ENCODE measurements at places on chromosomes 11 and 22.

GRCh38 chr11:69351460-69351859, 57.5 kb downstream of the MYEOV start:
- no peak for DNase-seq

GRCh38 chr11:89493431-89493830, 2.3 kb upstream of the NOX4 start:
- no peak for DNase-seq

DNA sequence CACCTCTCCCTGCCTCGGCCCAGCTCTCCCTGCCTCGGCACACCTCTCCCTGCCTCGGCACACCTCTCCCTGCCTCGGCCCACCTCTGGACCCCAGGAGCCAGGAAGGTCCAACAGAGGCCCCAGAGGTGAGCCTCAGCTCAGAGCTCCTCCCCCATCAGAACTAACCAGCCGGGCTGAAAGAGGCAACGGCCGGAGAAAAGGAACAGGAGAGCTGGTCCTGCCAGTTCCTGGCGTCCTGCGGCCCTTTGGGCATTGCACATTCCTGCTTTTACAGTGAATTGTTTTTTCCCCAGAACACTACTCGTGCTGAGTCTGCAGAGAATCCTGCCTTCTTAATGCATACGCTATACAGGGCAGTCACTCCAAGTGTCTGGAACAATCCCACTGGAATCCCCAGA, 45.8 kb downstream of the LMO1 start:
- DNase-seq: no peak

GRCh38 chr11:47413908-47414684, 5.7 kb downstream of the SLC39A13 start:
- DNase-seq: no peak

- DNase-seq: no peak
Observed at GRCh38 chr11:30495437-30495836, 90.7 kb downstream of the MPPED2 start.

- DNase-seq: no peak
Observed at GRCh38 chr22:20998411-20999336, 3.2 kb downstream of the THAP7 start.

DNA sequence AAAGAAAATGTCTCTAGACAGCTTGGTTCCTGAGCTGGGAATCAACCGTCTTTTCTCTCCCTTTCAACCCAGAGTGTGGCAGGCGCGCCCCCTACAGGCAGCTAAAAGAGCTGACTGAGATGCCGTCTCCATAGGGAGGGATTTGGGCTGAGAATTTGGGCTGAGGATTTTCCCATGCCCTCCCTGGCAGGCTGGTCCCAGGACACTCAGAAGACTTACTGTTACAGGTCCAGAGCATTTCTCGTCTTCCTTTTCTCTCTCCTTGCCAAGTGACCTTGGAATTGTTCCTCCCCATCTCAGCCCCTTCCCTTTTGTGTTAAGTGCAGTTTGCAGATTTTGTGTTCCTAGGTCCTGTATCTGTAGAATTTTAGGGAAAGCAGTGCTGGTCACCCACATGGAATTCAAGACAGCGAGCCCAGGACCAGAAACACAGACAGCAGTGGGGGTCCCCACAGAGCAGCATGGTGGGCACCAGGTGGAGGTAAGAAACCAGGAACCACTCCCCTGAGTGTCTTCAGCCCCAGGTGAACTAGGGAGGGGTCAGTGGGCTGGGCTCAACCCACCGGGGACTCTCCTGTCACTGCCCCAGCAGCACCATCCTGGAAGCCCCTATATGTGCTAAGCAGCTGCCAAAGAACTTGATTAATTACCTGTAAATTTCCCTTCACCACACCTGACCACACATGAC, 9.9 kb upstream of the IGLL5 start:
- DNase-seq: peak; percentile 71
